COR-L47 (cell line): ENCODE measurements at places on chromosomes 7 and 10.

DNA sequence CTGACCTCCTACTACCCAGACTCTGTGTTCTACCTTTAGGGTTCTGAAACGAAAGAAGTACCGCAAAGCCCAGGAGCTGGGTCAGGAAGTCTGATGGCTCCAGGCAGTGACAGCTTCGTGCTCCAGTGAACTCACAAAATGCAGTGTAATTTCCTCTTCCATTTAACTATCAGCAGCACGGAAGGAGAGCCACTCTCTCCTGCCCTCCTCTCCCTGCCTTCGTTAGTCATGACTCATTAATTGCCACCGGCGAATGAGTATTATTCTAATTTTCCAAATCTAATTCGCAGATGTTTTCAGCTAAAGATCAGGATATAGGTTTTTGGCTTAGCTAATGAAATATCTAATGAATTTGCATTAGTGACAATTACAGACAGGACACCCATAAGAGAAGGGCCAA is 1262.0 kb downstream of the TYW1 start:
- peak; percentile 31 for DNase-seq

GRCh38 chr7:158856883-158857668 is 718 bp downstream of the DYNC2I1 start:
- DNase-seq = no peak

DNA sequence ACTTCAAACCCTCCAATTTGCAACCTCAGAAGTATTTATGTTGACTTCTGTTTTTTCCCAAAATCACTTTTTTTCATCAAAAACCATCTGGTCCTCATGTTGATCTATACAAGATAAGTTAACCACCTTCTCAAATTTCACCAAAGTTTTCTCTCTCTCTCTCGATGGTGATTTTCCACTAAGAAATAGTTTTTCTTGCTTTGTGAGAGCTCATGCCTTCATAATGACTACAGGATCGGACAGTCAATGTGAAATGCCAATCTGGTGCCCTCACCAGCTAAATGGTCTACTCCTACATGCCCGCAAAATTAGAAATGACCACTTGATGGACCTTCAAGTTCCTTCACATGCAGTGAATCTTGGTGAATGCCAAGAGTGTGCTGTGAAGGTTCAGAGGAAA is 40.4 kb downstream of the CNNM1 start:
- no peak for DNase-seq

- no peak for DNase-seq
Measured at GRCh38 chr10:2925631-2926030, 141.7 kb upstream of the PFKP start.

DNA sequence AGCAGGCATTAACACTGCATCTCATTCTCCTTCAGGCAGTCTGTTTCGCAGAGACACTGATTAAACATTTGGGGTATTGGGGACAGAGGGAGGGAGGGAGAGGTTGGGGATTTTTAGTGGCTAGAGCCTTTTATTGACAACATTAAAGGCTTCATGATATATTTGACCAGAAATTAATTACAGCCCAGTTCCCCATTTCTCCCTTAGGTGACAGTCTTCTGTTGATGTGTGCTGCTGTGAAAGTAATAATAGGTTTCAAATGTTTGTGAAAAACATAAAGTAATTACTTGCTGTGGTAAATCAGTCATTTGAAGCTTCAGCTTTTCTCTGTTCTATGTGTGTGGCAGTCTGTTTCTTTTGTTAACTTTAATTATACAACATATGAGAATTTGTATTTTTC is 105.3 kb upstream of the LRGUK start:
- peak; percentile 20 for DNase-seq

- DNase-seq = no peak
Measured at GRCh38 chr7:102284399-102284798, 2.3 kb upstream of the SH2B2 start.

GRCh38 chr10:114996542-114996941 is 58.5 kb downstream of the TRUB1 start:
- no peak for DNase-seq

- no peak for DNase-seq
Measured at GRCh38 chr7:142365410-142365842, 107.6 kb upstream of the PRSS58 start.

DNA sequence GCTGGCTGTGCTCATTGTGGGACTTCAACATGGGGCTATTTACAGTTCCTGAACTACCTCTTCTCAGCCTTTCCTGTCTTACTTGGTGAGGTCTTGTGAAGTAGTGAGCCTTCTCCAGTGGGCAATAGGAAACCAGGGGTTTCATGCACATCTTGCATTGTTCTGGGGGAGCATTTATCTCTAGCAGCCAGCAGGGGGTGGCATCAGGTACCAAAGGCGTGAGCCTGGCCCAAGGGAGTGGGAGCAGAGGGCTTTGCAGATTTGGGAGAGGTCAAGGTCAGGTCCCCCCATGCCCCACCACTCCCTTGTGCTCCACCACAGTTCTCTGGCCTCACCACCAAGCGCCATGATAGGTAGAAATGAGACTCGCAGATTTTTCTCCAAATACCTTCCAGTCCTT is 85.4 kb upstream of the NPTX2 start:
- DNase-seq = no peak

DNA sequence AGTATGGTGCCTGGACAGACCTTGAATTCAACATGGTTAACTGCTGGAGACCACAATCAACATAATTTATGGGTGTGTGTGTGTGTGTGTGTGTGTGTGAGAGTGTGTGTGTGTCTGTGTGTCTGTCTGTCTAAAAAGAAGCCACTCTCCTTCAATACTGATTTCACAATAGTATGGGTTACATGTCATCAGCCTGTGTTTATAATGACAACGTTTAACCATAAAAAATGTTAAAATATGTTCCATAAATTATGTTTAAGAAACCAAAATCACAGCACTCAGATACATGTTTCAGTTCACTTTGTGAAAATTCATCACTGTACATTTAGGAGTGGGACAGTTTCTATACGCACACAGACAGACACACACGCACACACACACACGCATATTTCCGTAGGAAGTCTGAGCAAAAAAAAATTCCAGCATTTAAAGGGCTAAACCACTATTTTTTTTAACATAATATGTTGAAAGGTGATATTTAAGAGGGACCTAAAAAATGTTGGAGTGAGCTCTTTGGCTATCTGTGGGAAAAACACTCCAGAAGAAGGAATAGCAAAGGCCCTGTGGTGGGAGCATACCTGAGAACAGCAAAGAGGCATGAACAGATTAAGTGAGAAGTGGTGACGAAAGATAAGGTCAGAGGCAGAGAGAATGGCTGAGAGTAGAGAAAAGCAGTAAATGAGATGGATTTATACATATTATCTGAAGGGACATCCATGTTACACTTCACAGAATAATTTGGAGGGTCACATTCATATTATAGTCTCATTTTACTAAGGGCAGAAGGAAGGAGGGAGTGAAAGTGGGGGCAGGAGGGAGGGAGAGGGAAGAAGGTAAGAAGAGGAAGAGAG is 10.9 kb downstream of the PDZD8 start:
- no peak for DNase-seq

DNA sequence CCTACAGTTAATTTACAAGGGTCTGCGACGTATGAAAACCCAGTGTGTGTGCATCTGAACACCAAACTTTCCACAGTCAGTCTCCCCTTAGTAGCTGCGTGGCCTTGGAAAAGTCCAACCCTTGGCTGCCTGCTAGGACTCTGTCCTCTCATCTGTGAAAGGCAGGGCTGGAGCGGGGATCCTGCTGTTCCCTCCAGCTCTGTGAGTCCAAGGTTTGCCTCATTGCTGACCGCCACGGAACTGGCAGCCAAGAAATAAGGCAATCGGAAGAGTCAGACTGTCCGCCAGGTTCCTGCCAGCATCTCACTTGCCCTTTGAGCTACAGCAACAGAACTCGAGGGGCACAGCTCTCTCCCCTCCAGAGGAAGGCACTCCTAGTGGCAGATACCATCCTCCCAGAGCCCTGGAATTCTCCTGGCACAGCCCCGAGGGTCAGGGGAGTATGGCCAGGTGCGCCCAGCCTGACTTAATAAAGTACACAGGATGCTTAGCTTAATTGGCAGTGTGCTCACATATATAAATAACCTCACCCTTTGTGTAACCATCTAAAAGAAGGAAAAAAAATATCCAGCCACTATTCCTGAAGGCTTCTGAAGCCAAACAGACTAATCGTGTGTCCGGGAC is 530.1 kb upstream of the FOXK1 start:
- DNase-seq = peak; percentile 24

- no peak for DNase-seq
Measured at GRCh38 chr7:14635955-14636354, 266.6 kb downstream of the DGKB start.

GRCh38 chr10:132439025-132439388 is 42.0 kb downstream of the PWWP2B start:
- DNase-seq = no peak

- DNase-seq = no peak
Measured at GRCh38 chr10:125124907-125125306, 35.5 kb downstream of the CTBP2 start.

DNA sequence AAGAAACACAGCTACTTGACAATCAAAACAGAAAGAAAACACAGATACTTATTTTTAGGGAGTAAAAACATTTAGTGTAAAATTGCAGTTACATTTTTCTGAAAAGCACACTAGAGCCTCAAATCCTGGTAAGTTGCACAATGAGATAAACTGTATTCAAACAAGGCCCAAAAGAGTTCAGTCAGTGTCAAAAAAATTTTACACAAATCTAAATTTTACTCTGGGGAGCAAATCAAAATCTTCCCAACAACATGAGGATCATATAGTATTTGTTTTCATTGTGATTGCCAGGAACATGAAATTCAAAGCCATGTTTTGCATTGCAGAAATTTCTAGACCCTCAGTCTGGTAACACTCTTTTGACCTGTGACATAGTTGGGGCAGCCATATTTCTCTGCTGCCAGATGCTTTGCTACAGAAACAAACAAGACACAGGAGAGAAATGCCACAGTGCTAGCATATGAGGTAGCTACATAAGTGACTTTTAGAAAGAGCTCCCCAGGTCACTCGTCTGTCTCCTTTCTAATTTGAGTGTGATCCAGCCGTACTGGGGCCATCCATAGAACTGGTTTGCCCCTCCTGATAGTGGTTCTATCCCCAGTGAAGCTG is 49.6 kb downstream of the PDE1C start:
- DNase-seq = no peak

- DNase-seq = no peak
Measured at GRCh38 chr10:131689954-131690757, 210.7 kb upstream of the PPP2R2D start.

DNA sequence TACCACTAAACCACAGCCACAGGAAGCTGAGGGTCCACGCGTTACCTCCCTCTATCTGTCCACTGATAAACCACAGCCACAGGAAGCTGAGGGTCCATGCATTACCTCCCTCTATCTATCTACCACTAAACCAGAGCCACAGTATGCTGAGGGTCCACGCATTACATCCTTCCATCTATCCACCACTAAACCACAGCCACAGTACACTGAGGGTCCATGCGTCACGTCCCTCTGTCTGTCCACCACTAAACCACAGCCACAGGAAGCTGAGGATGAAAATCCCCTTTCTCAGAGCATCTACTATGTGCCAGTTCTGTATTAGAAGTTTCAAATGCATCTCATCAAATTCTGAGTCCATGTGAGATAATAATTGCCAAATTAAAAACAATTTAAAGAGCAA is 589.3 kb downstream of the DNAJB6 start:
- no peak for DNase-seq

GRCh38 chr10:79230850-79231249 is 116.4 kb upstream of the PPIF start:
- DNase-seq = no peak

DNA sequence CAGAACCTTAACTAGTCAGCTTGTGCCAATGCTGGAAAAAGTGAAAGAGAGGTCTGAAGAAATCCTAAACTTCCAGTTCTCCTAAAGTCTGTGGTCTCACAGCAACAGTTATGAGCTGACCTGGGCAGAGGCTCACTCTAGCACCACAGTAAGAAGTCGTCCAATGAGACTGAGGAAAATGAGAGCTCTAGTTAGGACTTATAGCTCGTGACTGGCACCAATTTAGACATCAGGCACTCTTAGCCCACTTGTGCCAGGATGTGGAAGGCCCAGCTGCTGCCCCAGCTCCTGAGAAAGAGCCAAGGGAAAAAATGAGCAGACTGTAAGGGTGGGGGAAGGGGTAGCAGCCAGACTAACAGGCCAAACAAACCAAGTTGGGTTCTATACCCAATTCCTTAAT is 7.6 kb downstream of the MMS19 start:
- DNase-seq = no peak

- no peak for DNase-seq
Measured at GRCh38 chr7:19520392-19520791, 188.4 kb downstream of the POLR1F start.

DNA sequence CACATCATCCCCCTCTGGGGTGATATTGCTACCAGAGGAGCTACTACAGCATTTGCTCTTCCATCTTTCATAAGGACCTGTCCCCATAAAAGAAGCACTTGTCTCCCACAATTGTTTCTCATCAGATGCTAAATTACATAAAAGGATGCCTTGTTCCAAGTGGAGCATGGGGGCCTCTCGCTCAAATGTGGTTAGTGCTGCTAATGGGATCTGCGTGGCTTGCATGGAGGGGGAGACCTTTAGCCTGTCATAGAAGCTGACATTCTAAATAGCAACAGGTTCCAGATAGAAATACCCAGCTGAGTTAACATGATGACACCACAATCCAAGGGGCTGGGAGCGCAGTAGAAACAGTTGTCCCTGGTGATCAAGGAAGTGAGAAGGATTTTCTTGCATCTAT is 257.9 kb downstream of the SFMBT2 start:
- DNase-seq = no peak

DNA sequence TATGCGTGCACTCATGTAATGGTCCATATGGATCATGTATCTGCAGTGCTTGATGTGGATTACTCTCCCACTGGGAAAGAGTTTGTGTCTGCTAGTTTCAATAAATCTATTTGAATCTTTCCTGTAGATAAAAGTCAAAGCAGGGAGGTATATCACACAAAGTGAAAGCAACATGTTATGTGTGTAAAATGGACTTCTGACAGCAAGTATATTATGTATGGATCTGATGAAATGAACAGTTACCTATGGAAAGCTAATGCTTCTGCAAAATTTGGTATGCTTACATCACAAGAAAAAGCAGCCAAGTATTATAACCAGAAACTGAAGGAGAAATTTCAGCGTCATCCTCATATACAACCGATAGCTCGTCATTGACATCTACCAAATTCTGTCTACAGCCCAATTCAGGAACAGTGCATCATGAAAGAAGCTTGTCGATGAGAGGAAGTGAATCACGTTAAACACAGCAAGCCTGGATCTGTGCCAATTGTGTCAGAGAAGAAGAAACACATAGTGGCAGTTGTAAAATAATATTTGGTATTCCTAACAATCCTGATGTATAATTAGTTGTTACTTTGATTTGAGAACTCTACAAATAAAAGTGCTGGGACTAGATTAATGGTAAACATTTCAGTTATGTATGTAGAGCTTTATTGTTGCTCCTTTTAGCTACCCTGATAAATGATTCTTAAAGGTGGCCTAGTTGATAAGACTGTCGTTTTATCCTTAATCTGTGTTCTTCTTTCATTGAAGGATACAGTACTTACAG is 14.2 kb upstream of the SYPL1 start:
- DNase-seq = peak; percentile 28

GRCh38 chr10:125226823-125227222 is 66.5 kb upstream of the CTBP2 start:
- no peak for DNase-seq

GRCh38 chr7:42212541-42213090 is 24.4 kb downstream of the GLI3 start:
- DNase-seq = no peak
